Right atrium auricular region (tissue), 2 donors: ENCODE measurements at places on chromosomes 4 and X.

DNA sequence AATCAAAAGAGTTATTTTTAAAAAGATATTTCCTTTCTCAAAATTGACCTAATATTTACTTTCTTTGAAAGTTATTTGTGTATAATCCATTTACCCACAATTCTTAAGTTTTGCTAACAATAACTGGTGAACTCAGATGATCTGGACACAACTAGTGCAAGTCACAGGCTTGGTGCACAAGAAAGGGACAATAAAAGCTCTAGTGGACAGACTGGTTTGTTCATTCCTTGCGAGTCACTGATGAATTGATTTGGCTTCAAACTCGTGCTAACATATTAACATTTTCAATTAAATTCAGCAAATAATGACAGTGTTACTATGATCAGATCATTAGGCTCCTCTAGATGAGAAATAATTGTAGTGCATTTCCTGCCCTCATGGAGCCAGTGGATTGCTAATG is 169.2 kb downstream of the BMPR1B start:
- no peak for DNase-seq

- DNase-seq, result no peak
Measured at GRCh38 chrX:88988796-88989195, 241.8 kb downstream of the CPXCR1 start.

GRCh38 chr4:119823891-119824290 is 195.3 kb upstream of the PDE5A start:
- no peak for DNase-seq

DNA sequence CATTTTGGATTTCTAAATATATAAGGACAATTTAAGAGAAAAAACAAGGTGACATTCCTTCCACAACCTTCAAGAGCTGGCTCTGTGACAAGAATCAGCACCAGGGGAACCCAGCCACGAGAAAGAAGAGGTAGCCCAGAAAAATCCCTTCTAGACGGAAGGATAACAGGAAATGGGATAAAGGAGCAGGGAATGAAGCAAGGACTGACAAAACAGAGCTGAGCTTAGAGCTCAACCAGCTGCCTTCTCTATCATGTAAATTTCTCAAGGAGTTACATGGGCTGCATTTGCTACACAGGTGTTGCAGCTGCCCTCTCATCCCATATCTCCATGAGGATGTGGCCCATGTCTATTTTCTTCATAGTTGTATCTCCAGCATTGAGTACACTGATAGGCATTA is 154.2 kb upstream of the PRDX4 start:
- DNase-seq, result no peak

GRCh38 chr4:110197529-110198042 is 829 bp downstream of the ELOVL6 start:
- no peak for DNase-seq

GRCh38 chr4:48756689-48757220 is 23.3 kb downstream of the FRYL start:
- DNase-seq, result no peak

- no peak for DNase-seq
Measured at GRCh38 chr4:168654104-168654847, 157.4 kb downstream of the PALLD start.

DNA sequence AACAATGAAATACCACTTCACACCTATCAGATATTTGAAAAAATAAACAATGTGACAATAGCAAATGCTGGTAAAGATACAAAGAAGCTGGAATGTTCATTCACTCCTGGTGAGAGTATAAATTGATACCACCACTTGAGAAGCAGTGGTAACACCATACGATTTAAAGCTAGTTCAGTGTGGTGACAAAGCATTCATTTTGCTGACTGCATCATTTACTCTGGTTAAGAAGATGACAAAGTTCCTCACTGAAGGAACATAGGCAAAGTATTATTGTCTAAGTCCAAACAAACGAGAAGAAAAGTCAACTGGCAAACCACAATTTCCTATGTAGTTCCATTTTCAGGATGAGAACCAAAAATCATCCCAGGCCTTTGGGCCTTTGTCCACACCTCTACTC is 102.5 kb downstream of the GEMIN8 start:
- DNase-seq, result no peak

DNA sequence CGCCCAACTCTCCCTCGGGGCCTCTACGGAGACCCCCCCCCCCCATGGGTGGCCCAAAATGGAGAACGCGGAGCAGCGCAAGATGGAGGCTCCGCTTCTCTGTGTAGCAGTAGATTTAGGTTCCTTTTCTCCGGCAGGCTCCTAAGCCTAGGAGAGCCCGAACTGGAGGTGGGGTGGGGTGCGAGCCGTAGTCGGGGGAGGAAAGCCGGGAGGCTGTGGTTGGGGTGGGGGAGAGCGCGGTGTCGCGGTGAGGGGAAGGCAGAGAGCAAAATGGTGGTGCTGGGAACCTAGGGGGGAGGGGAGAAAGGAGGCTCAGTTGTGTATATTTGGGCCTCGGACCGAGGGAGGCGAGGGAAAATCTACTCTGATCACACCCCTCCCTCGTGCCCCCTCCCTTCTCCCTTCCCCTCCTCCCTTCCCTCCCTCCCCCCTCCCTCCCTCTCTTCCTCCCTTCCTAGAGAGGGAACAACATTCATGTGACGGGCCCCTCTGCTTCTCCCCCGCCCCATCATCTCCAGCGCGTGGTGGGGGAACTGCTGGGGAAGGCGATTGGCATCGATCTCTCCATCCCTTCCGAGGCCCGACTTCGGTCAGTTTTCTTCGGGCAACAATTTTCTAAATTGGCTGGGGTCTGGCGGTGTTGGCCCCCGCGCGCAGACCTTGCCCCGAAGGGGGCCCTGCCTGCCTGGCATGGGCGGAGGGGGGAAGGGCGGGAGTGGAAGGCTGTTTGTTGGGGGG is at the start of gene STAG2:
STAG2 (plus strand) TSS at position 439 of the 738 bp plus-strand sequence. CDS start 60,922 bp downstream, outside the sequence.
- DNase-seq, result peak; percentile 76

GRCh38 chr4:73948990-73949706 is 32.7 kb downstream of the PF4 start:
- no peak for DNase-seq

- no peak for DNase-seq
Measured at GRCh38 chr4:106231931-106232330, 84.1 kb downstream of the TBCK start.

- DNase-seq, result no peak
Measured at GRCh38 chrX:82961129-82961528, 547.0 kb upstream of the POU3F4 start.

DNA sequence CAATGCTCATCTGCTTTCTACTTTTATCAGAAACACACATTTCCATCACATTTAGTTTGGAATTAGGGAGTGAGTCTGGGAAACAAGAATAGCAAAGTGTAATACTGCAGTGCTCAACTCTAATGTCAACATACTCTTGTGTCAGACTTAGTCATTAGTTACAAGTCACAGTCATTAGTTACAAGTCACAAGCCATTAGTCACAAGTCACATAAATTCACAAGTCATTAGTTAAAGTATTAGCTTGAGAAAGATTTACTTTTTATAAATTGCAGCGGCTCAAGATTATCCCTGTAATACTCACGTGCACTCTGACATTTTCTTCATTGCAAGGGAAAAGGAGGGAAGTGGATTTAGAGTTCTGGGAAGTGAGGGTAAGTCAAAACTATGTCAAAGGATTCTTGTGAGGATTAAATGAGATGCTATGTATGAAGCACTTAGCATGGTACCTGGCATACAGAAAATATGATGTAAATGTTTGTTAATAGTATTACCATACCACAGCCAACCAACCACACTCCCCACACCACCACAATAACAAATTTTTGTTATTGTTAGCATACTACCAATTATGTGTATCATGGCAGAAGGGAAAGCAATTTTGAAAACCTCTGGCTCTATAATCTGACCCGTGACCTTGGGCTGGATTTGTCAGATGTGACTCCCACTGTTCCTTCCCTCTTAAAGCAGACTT is 116.6 kb downstream of the ARHGAP24 start:
- DNase-seq, result no peak

- no peak for DNase-seq
Measured at GRCh38 chrX:132115792-132116191, 12.0 kb downstream of the FRMD7 start.

- DNase-seq, result no peak
Measured at GRCh38 chr4:153679486-153679885, 4.6 kb upstream of the TLR2 start.

GRCh38 chr4:119692001-119692400 is 63.4 kb upstream of the PDE5A start:
- no peak for DNase-seq

DNA sequence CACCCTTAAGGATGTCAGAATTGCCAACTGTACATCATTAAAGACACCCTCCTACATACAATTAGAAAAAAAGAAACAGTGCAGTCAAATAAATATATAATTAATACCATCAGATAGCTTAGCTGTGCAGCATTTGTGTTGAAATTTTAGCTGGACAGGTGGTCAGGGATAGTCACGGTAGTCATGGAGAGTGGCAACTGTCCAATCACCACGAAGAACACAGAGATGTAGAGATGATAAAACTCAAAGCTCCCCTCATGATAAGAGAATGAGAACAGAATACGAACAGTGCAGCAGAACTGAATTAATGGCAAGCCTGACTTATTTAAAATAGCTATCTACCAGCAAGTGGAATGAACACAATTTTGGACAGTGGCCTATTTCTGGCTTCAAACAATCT is 27.2 kb downstream of the SLC39A8 start:
- DNase-seq, result no peak

DNA sequence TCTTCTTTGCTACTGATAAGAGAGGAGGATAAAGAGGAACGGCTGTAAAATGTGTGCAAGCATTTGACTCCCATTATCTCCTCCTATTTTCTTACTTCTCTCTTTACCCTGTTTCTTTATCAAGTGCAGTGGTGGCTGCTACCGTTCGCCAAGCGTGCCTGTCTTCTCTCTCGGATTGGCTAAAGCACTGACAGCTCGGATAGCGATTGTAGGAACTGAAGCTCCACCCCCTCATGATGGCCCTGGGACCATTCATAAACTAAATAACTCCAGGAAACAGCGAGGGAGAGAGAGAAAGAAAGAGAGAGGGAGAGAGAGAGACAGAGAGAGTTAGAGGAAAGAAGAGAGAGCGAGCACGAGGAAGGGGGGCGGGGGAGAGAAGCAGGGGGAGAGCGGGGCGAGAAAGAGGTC is 305 bp upstream of the MAB21L2 start:
- DNase-seq, result no peak

DNA sequence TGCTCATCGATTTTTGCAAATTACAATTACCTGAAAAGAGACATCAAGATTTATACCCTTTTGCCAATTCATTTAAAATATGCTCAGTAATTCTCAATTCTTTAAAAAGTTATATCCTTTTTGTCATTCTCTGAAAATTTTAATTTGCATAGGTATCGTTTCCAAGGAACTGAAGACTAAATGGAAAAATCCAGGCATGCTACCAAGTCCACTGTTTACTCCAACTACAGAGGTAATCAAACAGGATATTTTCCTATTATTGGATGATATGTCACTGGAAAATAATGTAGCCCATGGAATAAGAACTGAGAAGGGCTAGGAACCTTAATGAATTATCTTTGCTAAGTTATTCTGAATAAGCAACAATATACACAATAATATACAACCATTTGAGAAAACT is 132.7 kb downstream of the THOC2 start:
- DNase-seq, result no peak

DNA sequence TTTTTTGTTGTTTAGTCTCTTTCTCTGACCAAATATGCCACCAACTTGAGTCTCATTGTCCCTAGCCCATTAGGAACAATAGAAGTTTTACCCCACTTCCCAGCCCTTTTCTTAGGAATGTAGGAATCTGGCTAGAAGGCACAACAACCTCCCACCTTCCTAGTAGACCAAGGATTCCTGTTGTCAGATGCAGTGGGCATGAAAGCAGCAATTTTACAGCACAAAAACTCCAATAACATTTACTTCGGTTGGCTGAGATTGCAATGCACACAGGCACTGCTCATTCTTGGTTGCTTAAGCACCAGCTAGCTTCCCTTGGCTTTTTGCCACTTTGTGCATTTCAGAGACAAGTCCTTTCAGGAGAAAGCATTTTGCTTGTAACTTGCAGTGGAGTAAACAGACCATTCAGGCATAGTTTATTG is 312.8 kb downstream of the TENM3 start:
- DNase-seq, result no peak

DNA sequence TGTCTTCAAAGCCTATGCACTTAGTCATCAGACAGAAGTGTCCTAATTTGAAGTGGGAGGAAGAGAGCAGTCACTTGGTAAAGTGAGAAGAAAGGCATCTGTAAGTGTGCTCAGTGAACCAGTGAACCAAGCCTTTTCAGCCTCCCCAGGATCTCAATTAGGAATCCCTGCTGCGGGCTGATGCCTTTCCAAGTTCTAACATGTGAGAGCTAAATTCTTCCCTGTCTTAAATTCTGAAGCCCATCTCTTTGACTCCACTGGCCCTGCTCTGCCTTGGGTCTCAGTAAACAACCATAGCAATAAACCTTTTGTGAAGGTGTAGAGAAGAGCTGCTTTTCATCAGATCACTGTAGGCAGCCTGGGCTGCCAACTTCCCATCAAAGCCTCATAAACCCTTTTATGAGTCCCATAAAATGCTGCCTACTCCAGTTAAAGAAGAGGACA is 701.2 kb upstream of the LCORL start:
- DNase-seq, result no peak

GRCh38 chrX:43882294-43882681 is at the start of gene MAOB:
Gene MAOB, minus strand, starts transcription at chrX:43882450. Its CDS starts 151 bp downstream, at chrX:43882299.
- no peak for DNase-seq

DNA sequence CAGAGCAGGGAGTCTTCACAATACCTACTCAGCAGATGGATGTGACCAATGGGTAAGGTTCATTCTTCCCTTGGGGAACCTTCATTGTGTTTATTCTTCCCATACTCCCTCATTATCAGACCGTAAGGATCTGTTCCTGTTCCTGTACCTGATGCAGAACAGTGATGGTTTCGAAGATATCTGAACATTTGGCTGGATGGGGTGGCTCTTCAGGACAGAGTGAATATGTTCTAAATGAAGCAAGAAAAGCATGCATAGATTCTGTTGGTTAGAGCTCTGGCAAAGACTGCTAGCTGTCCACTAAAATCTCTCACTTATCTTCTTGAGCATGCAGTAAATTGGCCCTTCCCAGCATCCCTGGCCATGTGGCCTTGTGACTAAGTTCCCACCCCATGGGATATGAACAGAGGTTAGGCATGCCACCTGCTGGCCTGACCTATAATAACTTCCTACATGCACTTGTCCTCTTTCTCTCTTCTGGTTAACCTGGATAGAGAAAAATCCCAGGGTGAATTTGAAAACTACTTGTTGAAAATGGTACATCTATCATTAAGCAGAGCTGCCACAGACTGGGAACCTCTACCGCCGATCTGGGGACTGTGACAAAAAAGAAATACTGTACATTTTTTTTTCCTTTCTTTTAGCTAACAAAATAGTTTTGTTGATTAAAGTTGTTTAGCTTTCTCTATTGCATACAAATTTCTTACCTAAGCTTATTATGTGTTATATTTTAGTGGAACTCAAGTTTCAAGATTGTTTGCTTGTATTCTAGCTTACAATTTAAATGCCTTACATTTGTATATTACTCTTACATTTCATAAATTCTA is 60.0 kb upstream of the BANK1 start:
- peak; percentile 71 for DNase-seq
